ENCODE measurements at places on chromosomes 3 and 15.

DNA sequence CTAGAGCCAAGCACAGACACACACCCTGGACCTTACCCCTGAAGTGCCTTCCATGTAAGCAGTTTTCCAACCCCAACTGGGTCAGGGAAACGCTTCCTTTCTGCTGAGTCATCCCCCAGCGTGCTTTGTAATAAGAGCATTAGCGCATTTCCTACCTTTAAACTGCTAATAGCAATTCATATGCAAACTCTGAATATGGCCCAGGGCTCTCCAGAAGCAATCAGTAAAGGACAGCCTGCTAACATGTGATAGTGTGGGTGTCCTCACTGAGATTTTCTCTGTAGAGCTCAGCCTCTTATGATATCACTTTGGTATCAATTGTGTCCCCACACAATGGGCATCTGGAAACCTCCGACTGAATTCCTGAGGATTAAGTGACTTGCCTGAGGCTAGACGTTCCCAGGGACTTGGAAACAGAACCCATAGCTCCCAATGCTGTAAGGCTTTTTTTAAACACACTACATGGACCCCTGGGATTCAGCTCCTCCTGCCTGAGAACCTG is 5.6 kb downstream of the GABRB3 start:
- DNase-seq, result no peak

DNA sequence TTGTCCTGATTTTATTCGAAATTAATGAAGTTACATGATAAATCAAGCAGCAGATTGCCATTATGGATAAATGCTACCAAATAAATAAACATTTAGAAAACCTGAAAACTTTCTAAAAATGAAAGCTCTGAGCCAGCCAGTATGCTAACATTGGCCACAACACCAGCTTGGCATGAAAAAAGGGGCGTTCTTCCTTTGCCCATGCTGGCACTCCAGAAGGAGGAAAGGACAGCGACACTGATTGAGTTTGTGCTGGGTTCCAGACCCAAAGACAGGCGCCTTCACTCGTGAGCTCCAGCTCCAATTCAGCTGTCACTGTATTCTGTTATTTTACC is 5.1 kb downstream of the STIMATE start:
- no peak for DNase-seq

- DNase-seq, result no peak
Measured at GRCh38 chr3:131260525-131260924, 121.0 kb upstream of the NUDT16 start.

GRCh38 chr15:88949734-88950400 is 36.7 kb upstream of the MFGE8 start:
- DNase-seq, result no peak

GRCh38 chr3:126456211-126456610 is 19.5 kb downstream of the ZXDC start:
- no peak for DNase-seq

GRCh38 chr3:62010989-62011388 is 362.4 kb downstream of the FEZF2 start:
- no peak for DNase-seq

DNA sequence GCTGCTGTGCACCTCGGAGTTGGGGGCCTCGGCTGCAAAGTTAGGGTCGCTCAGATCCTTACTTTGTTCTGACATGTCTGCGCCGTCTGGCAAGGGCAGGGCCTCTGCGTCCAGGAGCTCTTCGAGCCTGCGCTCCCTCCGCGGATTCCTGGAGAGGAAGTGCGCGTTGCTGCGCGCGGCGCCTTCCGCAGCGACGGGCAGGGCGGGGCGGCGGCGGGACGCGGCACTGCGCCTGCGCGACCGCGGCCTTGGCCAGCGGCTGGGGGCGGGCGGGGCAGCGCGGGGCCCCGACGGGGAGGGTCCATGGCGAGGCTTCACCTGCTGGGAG is at the start of gene NDN:
Gene NDN, minus strand, starts transcription at position 163 of the 328 bp plus-strand sequence. Its CDS starts 88 bp downstream, at position 75.
- DNase-seq, result no peak

GRCh38 chr15:53512029-53512428 is 247.4 kb downstream of the WDR72 start:
- no peak for DNase-seq

- no peak for DNase-seq
Measured at GRCh38 chr3:41611008-41611407, 350.9 kb downstream of the ULK4 start.

- DNase-seq, result no peak
Measured at GRCh38 chr15:52436981-52437380, 91.7 kb downstream of the MYO5A start.

DNA sequence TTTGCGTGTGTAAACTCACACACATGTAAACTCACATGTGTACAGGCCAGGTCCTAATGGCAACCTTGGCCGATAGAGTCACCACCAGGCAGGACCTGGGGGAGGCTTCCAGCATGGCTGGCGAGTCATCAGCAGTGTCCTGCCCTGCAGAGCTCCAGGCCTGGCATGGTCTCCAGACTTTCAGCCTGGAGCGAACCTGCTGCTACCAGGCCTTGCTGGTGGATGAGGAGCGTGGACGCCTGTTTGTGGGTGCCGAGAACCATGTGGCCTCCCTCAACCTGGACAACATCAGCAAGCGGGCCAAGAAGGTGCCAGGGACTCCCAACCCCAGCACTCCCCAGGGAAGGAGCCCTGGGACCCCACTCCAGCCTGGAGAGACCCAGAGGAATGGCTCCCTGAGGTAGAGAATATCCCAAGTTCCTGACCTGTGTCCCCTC is 1.0 kb downstream of the SEMA3B start:
- no peak for DNase-seq

GRCh38 chr3:33646406-33646805 is 71.6 kb downstream of the CLASP2 start:
- no peak for DNase-seq

DNA sequence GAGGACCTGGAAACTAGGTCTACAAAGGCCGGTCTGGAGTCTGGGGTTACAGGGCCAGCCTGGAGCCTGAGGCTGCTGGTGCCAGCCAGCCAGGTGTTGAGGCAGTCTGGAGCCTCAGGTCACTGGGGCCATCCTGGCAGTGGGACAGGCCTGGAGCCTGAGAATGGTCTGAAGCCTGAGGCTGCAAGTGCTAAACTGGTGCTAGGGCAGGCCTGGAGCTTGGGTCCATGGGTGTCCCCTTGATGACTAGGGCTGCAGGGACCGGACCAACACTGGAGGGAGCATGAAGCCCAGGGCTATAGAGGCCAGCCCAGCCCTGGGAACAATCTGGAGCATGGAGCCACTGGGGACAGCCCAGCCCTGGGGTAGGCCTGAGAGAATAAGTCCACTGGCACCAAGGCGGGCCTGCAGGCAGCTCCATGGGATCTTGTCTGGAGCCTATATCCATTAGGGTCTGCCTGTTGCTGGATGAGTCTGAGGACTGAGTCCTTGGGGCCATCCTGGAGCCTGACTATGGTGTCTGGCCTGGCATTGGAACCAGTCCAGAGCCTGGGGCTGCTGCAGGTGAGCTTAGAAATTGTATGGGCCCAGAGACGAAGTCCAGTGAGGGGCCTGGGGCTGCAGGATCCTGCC is 101.9 kb downstream of the GLDN start:
- DNase-seq, result no peak

DNA sequence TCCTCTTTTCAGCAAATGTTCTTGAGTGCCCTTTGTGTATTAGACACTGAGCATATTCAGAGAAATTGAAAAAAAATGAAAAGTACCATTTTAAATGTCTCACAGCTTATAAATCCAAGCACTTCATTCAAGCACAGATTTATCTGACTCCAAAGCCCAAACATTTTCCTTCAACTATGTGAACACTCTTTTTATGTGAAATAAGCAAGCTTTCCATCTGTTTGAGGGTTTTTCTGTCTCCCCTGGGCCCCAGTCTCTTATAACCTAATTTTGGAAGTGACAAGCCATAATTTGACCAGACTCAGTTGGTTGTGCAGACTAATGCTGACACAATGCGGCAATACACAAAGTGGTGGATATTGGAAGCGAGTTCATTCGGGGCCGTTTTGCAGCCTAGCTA is 170.3 kb downstream of the CNTN6 start:
- DNase-seq, result no peak

- no peak for DNase-seq
Measured at GRCh38 chr3:79038636-79039035, 729.2 kb downstream of the ROBO1 start.
